ENCODE measurements at places on chromosomes 1 and 21.

DNA sequence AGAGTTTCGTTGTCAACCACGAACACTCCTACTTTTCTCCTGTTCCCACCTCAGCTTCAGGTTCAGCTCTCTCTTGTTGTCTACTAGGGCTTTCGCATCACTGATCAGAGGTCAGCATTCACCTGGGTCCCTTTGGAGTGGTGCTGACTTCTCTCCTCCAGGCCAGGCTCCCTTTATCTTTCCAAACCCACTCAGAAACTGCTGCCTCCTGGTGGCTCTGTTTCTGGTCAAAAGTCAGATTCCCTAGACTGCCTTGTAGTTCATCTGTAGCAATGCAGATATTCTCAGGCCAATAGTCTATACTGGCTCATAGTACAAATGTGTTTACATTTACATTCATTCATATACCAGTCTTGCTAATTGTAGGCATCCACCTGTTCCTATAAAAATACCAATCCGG, 6.4 kb upstream of the ERI3 start:
- no peak for DNase-seq

DNA sequence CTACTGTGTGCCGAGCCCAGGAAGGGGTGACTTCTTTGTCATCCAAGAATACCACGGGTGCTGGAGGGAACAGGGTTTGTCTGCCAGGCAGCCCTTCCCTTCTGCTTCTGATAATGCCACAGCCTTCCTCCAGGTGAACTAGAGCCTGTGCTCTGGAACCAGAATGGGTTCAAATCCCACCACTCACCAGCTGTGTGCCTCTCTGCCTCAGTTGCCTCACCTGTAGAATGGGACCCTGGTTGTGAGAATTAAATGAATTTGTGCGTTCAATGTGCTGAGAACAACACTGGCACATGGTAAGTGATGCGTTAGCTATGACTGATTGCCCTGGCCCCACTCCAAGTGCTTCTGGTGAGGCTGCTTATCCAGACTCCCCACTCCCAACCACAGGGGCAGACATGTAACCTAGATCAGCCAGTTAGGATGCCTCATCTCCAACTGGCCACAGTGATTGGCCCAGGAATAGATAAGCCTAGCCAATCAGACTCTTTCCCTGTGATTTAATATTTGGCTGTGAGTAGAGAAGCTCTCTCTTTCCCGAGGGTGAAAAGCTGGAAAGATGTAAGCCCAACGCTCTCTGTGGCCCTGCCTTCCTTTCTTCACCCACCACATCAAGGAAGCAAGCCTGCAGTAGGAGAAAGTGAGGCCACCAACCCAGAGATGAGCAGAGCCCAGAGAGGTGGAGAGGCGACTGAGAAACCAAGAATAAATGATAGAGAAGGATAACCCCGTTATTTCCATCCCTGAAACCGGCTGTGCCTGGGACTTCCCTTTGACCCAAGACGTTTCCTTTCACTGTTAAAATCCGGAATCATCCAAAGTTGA, 20.8 kb upstream of the LAPTM5 start:
- peak; percentile 44 for DNase-seq

DNA sequence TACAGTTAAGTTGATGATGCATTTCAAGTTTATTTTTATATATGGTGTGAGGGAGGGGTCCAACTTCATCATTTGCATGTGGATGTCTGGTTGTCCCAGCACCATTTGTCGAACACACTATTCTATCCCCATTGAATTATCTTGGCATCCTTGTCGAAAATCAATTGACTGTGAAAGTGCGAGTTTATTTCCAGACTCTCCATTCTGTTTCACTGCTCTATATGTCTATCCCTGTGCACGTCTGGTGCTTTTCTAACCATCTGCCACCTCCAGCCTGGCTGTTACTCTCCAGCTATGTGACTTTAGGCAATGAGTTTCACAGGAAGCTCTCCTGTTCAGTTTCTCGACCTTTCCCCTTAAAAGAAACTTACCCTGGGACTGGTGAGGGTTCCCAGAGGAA, 137.1 kb upstream of the KLHDC7A start:
- no peak for DNase-seq

GRCh38 chr1:42876009-42876408, 29.6 kb downstream of the ZNF691 start:
- no peak for DNase-seq

DNA sequence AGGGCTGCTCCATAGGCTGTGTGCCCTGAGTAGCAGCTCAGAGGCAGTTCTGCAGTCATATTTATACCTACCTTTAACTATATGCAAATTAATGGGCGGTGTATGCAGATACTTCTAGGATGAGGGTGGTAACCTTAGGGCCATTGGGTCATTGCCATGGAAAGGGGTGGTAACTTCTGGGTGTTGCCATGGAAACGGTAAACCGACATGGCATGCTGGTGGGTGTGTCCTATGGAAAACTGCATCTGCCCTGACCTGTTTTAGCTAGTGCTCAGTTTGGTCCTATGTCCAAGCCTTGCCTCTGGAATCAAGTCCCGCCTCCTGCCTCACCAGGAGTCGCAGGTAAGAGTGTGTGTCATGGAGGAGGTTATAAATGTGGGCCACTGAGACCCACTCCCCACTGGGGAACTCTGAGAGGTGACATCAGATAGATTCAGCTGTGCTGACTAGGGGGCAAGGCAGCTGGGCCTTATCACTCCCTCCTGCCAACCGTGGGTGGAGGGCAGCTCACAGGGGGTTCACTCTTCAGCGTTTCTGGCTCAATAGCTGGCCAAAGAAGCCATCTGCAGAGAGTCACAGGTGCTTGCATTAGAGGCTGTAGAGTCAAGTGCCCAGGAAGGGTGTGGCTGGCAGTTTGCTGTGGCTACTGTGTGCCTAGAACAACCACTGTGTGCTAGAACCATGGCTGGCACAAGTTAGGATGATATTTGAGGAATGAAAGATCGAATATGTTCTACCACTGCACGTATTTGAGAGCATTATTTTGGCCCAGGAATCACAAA, 19.0 kb downstream of the BACE2 start:
- no peak for DNase-seq

- no peak for DNase-seq
Observed at GRCh38 chr1:29032841-29033240, 90.9 kb downstream of the TMEM200B start.

GRCh38 chr1:44072204-44072603, 40.9 kb upstream of the SLC6A9 start:
- DNase-seq, result peak; percentile 91

GRCh38 chr1:109517337-109517736, 7.8 kb upstream of the AMIGO1 start:
- no peak for DNase-seq

GRCh38 chr1:154434346-154435085, 29.4 kb downstream of the IL6R start:
- no peak for DNase-seq

DNA sequence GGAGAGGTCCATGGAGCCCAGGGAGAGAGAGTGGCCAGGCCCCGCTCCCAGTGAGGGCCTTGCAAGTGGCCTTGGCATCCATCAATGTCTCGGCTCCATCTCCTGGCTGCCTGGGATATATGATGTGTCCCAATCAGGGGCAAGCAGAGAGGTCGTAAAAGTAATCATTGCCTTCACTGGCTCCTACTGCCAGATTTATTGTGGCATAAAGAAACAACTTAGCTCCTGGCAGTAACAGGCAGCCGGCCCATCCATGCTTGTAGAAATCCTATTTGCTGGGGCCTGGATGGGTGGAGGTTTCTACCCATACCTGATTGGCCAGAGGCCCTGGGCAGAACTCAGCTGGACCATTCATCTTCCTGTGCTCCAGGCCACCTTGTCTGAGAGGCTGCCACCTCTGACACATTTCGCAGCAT, 272.6 kb downstream of the MATN1 start:
- no peak for DNase-seq

GRCh38 chr1:184509105-184509504, 122.3 kb downstream of the C1orf21 start:
- DNase-seq, result no peak

GRCh38 chr1:43383449-43383848, 6.2 kb downstream of the MED8 start:
- no peak for DNase-seq

DNA sequence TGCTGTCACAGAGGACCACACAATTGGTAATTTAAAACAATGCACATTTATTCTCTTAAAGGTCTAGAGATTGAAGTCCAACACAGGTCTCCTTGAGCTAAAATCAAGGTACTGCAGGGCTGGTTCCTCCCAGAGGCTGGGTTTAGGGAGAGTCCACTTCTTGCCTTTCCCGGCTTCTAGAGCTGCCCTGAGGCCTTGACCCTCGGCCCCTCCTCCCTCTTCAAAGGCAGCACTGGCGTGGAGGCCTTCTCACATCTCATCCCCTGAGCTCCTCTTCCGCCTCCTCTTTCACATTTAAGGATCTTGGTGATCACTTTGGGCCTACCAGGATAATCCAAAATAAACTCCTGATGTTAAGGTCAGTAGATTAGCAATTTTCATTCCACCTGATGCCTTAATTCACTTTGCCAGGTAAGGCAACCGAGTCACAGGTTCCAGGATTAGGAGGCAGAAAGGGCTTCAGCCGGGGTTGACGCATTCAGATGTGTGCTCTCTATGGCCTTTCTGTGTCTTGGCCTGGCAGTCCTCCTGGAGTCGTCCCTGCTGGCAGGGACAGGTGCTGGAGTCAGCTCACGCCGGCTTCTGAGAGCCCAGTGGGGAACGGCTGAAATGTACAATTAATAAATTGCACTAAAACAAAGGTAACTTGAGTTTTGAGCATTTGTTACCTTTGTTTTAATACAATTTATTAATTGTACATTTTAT, 61.2 kb upstream of the ABCG1 start:
- DNase-seq, result no peak

GRCh38 chr1:231139125-231139649, 22.7 kb upstream of the TRIM67 start:
- DNase-seq, result peak; percentile 86

GRCh38 chr1:31418626-31419323, 5.8 kb downstream of the SERINC2 start:
- DNase-seq, result no peak

DNA sequence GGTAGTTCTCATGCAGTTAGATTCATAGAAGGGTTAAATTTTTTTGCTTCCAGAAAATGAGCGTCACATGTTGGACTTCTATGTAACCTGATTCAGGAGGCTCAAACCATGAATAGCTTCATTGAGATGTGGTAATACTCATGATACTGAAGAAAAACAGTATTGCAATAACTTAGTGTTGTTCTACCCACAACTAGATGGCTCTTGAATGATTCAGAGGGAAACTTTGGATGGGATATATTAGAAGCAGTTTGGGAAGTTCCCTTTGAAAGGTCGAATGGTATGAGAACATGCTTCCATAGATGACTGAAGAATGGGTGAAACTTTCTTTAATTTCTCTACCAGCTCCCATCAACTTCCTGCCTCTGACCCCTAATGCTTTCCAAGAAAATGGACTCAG, 211.7 kb upstream of the PTGFR start:
- DNase-seq, result peak; percentile 97

- no peak for DNase-seq
Observed at GRCh38 chr21:44949161-44949778, 9.4 kb downstream of the SLX9 start.

DNA sequence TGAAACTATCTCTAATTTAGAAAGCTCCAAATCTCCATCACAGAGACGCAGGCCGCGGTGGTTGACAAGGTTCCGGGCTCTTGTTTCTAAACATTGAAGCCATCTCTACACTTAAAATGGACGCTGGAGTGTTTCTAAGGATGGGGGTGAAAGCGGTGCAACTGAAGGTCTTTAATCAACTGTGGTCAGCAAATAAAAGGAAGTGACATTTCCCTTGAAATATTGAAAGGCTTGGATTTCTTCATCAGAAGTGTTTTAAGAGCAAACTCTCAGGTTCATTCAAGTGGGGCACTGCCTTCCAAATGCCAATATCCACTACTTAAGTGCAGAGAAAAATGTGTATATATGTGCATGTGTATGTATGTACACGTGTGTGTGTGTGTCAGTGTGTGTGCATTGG, 117.3 kb downstream of the KAZN start:
- no peak for DNase-seq

GRCh38 chr21:35050348-35051286, 1.5 kb upstream of the RUNX1 start:
- DNase-seq, result peak; percentile 67

DNA sequence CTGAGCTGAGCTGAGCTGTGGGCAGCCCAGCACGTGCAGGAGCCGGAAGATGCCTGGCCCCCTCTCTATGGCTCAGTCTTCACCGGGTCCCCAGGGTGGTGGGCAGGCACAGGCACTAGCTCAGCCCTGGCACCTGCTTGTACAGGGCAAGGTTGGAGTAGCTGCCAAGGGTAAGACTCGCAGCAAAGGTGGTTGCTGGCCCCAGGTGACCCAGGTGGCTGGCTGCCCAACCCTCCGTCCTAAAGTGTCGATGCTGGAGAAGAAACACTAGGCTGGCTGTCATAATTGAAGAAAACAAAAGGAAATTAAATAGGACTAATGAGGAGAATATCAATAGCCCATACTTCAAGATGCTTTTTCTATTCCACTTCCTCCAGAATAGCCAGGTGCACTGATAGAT, 77.1 kb upstream of the ACTL8 start:
- no peak for DNase-seq

DNA sequence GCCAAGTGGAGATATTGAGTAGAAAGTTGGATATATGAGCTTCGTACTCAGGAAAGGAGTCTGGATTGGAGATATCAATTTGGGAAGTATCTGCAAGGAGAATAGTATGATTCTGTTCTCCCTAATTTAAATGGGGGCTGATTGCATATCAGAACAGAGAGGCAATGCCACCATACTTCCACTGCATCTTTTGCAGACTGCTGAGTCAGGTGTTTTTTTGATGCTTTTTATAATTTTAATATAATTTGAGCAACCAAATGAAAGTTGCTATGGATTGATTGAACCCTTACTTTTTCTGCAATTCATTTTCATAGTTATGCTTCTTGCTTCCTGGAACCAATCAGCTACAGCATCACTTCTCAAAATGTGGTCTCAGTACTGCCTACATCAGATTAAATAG, 590.3 kb downstream of the USP25 start:
- DNase-seq, result no peak

GRCh38 chr1:183125279-183125999, 60.6 kb upstream of the LAMC2 start:
- no peak for DNase-seq

- DNase-seq, result peak; percentile 76
Observed at GRCh38 chr1:93629101-93630059, 52.3 kb downstream of the BCAR3 start.

DNA sequence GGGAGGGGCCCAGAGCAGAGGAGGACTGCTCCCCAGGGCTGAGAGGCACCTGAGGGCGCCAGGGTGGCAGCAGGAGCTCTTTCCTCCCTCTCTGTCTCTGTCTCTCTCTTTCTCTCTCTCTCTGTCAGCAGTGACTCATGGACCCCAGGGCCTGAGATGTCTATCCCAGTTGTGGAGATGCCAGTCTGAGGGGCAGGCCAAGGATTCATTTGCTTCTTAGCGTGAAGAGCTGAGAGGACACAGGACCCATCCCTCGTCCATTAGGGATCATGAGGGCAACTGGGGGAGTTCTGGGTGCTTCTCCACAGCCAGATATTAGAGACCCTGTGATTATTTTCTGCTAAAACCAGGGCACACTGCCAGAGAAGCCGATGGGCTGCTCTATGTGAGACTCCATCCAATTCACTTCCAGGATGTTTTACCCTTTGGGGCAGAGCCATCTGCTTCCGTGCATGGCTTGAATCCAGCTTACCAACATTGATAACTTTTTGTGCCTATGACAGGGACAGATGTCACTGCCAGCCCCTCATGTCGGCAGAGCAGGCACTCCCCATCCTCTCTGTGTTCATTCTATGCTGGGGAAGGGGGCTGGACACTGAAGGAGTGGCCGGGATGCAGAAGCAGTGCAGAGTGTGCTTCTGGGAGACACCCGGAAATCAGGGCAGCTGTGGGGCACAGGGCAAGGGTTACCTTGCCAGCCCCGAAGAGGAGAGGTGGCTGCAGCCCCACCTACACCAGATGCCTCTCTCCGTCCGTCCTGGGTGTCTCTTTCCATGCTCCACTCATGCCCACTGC, 4.1 kb upstream of the PCBP3 start:
- peak; percentile 16 for DNase-seq

- no peak for DNase-seq
Observed at GRCh38 chr1:87093286-87093685, 178.9 kb downstream of the HS2ST1 start.

Data from HCEC 1CT (cell line).